ENCODE measurements at places on chromosomes 12 and 14. TPM values are rescaled to one million over a fixed set of nuclear protein-coding genes. Genes with fewer than 3 reads are reported as not detected.

The ABCC9 gene
- total RNA-seq, result 66.2 TPM

The RNASE7 gene
- total RNA-seq, result not detected

The ASB2 gene
- total RNA-seq, result 156 TPM

- no peak for DNase-seq
These were observed 8.7 kb upstream of the CYP46A1 start for GRCh38 chr14:99675382-99675835.

DNA sequence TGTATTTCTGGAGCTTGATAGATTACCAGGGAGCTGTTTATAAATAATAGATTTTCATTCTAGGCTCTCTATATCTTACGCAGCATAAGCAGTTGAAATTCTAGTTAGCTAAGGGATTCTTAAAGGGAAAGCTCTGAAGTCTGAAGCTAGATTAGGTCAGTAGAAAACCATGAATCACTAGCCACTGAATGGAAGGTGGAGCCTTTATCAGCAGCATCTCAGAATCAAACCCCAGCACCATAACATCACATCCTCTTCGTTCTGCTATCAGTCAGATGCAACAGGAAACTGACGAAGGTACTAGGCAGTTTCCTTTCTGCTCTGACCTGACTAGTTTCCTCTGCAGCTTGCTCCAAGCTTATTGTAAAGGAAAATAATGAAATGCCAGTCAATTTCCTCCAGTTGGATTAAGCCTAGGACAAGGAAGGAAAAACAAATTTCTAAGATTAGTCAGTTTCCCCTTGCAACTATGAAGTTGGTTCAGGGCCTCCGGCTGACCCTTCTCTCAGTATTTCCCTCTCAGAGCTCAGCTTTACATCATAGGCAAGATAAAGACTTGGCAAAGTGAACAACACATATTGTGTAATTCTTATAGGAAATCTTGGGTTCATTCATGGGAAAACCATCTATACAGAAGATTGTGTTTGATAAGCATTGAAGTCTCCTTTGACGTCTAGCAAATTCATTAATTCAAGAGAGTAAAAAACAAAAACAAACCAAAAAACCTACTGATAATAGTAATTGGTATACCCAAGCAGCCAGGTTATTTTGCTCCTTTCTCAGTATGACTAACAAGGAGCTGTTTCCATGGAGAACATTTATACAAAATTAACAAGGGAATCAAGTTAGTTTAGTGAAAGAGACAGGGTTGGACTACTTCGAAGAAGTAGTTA is 43.4 kb upstream of the CFAP54 start:
- no peak for DNase-seq

The FGD4 gene
- 19.4 TPM for total RNA-seq

DNA sequence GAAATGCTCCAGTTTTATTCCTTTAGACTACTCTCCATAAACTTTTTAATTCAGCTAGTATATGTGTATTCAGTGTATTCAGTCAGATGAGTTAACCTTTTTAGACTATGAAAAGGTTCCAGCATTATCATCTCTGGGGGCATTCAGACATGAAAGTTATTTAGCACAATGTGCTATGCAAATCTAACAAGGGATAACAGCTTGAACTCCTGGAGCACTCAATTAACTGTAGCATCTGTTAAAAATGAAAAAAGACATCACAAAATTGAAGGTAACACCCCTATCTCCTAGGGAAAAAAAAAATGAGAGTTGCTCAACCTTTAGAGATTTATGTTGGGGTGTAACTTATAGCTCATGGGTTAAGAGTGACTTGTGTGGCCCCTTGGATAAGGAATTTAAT is 211.5 kb downstream of the PHLDA1 start:
- no peak for DNase-seq

DNA sequence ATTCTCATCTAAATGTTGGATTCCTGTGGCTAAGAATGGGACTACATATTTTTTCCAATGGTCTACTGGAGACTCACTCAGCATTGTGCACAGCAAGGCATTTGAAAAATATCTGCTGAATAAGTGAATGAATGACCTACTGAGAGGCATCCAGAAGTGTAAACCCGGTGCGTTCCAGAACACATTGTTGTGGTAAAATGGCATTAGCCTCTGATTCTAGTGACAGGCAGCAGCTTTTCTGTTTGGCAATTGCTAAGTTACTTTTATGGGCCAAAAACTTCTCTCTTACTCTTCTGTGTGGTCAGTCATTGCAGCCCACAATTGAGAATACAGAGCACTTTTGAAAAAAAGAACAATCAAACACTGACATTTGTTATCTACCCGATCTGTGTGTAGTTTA is 36.5 kb downstream of the WIF1 start:
- no peak for DNase-seq

The KRR1 gene
- 38.1 TPM for total RNA-seq

The HNF1A gene
- not detected for total RNA-seq

The MYO1H gene
- total RNA-seq, result not detected

DNA sequence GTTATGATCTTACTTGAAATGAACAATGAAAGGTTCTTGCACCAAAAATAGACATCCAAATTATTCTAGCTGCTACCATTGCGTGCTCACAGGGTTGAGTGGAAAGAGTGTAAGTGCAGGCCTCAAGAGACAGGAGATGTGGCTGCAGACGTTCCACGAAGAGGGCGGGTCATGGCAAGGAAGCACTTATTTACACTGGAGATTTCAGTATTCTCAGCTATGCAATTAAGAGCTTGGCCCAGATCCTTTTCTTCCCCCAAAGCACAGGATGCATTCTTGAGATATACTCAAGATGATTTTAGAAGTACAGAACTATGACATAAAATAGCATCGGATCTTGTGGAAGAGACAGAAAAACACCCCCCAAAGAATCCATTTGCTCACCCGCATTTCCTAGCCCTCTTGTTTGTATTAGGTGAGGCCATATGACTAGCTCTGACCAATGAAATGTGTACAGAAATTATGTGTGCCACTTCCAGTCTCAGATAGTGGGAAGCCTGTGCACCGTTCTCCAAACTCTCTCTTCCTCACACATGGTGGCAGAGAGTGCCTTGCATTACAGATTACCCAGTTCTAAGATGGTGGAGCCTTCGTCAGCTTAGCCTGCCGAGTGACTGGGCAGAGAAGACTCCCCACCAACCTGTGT is 261.4 kb downstream of the TTC8 start:
- DNase-seq, result no peak

GRCh38 chr12:94202245-94203180 is 54.1 kb downstream of the PLXNC1 start:
- no peak for DNase-seq

DNA sequence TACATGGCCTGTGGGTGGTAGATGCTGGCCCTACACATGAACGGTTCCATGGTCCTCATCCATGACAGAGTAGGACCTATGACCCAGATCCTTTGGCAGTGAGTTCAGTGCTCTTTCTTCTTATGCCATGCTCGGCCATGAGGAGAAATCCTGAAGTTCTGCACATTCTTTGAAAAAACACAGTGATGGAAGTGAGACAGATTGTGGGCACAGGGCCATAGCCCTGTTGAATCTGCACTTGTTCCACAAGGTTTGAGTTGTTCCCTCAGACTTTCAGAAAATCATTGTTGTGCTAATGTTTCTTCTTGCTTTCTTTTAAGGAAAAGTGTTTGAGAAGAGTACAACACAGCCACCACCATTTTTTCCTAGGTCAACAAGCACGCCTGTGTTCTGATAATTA is 180.0 kb downstream of the C12orf75 start:
- no peak for DNase-seq

- peak; percentile 80 for DNase-seq
These were observed 56.6 kb downstream of the TTC9 start for GRCh38 chr14:70698288-70698687.

The CDC42BPB gene
- total RNA-seq, result 81.8 TPM

DNA sequence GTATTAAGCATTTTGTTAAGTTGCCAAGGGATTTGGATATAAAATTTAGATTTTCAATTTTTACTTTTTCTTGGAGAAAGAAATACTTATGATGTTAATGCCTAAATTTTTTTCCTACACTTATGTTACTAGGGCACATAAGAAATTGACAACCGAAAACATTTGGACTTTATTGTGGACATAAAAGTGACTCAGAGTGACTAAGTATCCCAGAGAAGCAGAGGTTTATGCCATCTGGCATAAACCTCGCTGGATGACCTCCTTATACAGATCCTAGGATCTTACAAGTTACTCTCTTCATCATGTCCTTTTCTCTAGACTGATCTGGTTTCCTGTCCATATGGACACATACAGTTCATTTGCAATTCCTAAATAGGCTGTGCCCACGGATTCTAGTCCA is 89.8 kb downstream of the RERG start:
- no peak for DNase-seq

The ALDH1L2 gene
- total RNA-seq, result 3.6 TPM

The TMEM132C gene
- 0.27 TPM for total RNA-seq

DNA sequence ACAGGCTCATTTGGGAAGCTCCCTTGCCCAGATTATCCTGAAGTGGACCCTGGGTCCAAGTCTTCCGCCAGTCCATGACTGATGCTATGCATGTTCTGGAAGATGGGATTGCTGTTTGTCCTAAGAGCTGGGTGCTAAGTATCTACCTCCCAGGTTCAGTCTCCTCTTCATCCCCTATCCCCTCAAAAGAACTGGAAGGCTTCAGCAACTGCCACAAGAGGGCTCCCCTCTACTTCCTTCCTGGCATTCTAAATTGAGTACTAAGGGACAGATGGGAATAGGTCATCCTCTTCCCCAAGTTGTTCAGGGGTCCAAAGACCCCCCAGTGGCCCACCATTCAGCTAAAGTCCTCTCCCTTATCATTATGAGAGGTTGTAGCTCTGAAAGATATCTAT is 9.0 kb upstream of the FKBP11 start:
- DNase-seq, result no peak

DNA sequence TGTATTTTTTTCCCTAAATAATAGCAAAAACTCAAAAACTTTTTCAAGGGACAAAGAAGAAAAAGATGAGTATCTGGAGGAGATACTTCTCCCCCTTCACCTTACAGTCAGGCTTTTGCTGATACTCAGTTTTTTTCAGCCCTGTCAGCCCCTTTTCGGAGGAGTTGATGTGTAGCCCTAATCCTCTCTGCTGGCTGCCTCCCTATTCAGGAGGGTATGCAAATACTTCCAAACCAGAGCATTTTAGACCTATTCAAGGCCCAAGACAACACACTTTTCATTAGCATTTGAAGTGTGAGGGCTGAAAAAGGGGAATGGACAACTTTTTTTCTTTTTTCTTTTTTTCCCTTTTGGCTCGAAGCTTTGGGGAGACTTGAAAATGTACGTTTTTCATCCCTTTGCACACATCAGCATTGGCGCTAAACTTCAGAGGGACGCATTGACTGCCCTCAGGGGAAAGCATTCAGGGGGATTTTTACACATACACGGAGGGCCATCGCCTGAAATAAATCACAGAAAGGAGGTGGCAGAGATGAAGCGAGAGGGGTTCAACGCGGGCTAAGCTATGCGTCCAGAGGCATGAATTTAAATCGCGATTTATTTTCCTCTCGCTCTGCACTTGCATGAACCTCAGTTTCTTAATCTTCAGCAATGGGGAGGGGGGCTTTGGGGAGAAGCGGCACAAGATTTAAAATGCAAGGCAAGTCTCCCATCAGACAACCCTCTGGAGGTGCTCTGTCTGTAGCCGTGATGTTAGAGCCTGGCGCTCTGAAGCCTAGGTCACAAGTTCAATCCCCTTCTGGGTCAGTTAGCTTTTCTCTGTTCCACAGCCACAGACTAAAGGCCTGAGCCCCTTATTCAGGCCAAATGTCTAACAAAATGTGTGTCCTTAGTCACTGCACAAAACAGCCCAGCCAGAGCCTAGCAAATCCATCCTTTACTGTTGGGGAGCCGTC is 86.3 kb downstream of the ASCL1 start:
- no peak for DNase-seq

The ADAMTS20 gene
- total RNA-seq, result not detected

- DNase-seq, result no peak
These were observed 65.9 kb upstream of the WSCD2 start for GRCh38 chr12:108063192-108063591.

GRCh38 chr14:68495101-68496039 is 297.5 kb downstream of the ZFP36L1 start:
- DNase-seq, result no peak

DNA sequence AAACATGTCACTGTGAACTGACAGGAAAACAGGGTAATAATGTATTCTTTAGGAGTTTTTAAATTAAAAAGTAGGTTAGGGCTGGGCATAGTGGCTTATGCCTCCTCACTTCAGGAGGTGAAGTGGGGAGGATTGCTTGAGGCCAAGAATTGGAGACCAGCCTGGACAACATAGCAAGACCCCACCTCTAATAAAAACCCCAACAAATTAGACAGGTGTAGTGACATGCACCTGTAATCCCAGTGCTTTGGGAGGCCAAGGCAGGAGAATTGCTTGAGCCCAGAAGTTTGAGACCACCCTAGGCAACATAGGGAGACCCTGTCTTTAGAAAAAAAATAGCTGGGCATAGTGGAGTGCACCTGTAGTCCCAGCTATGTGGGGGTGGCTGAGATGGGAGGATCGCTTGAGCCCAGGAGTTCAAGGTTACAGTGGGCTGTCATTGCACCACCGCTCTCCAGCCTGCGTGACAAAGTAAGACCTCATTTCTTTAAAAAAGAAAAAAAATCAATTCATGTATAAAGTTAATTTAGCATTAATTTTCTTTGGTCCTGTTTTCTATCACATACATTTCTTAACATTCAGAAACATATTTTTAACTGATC is 20.4 kb downstream of the FBXO34 start:
- DNase-seq, result no peak

- DNase-seq, result no peak
These were observed 40.1 kb downstream of the VWF start for GRCh38 chr12:6084261-6084968.

The MYF6 gene
- 1.1 TPM for total RNA-seq

DNA sequence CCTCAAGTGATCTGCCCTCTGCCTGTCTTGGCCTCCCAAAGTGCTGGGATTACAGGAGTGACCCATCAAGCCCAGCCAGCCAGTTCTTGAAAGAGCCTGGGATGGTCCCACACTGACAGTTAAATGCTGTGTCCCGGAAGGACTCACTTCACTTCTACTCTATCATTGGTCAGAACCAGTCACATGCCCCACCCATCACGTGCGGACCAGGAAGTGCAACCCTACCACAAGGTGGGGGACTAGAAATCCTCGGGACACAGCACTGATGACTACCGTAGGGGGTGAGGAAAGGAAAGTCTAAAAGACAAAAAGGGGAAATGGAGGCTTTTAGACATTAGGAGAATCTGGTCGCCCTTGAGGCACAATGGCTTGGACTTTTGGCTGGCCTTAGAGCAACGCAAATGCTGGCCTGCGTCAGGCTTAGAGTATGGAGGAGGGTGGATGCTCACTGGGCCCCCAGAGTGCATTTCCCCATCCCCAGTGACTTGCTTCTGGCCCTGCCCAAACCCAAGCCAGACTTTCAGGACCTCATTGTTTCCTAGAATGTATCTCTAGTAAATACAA is 207.7 kb downstream of the TTC8 start:
- DNase-seq, result no peak

DNA sequence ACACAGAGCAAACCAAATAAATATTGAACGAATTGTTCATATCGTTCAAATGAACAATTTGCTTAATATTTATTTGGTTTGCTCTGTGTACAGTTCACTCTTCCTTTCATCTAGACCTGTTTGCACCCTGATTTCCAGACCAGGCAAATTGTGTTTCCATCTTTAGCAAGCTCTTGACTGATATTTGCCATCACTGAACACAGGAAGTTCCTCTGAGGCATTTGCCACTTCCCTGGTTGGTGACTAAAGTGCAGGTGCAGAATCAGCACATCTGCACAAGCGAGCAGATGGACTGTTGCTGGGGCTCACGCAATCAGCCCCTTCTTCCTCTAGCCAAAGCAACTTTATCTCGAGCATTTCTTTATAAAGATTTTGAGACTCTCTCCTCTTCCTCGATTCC is 112.9 kb downstream of the DAAM1 start:
- DNase-seq, result no peak

The LRRC10 gene
- 30.3 TPM for total RNA-seq

Measured in cardiac septum (tissue), 1 donor.